ENCODE measurements at places on chromosomes 2 and 18. TPM values are rescaled to one million over a fixed set of nuclear protein-coding genes. Genes with fewer than 3 reads are reported as not detected.

PNPT1 gene
- total RNA-seq: 20.1 TPM

- DNase-seq: no peak
These were observed 81.0 kb downstream of the SUMO1 start for GRCh38 chr2:202157211-202157990.

LCT gene
- 0.19 TPM for total RNA-seq

GRCh38 chr18:12694032-12694431 is 8.5 kb downstream of the CEP76 start:
- no peak for DNase-seq

- no peak for DNase-seq
These were observed 110.9 kb upstream of the RMP24 start for GRCh38 chr18:35861367-35862118.

ICOS gene
- total RNA-seq: 3.7 TPM

- peak; percentile 28 for DNase-seq
These were observed 39.8 kb downstream of the GREB1 start for GRCh38 chr2:11573418-11574175.

CXCR1 gene
- total RNA-seq: 102 TPM

- DNase-seq: no peak
These were observed 326.4 kb upstream of the SPHKAP start for GRCh38 chr2:228507870-228508269.

GALNT5 gene
- total RNA-seq: 0.11 TPM

SCN7A gene
- total RNA-seq: 10.6 TPM

DNA sequence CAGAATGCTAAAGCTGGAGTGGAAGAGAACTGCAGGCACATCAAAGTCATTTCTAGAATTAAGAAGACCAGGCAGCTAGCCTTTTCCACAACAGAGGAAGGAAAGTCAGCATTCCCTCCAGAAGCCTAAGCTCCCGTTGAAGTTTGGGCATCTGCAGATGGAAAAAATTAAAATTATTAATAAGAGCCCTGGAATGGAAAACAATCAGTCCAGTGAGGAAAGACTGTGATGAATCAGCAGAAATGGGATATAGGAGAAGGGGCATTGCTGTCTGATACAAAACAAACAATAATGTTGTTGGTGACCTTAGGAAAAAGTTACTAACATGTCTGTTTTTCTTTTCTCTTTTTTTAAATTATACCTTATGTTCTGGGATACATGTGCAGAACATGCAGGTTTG is 450.7 kb upstream of the SLC14A2 start:
- DNase-seq: no peak

DNA sequence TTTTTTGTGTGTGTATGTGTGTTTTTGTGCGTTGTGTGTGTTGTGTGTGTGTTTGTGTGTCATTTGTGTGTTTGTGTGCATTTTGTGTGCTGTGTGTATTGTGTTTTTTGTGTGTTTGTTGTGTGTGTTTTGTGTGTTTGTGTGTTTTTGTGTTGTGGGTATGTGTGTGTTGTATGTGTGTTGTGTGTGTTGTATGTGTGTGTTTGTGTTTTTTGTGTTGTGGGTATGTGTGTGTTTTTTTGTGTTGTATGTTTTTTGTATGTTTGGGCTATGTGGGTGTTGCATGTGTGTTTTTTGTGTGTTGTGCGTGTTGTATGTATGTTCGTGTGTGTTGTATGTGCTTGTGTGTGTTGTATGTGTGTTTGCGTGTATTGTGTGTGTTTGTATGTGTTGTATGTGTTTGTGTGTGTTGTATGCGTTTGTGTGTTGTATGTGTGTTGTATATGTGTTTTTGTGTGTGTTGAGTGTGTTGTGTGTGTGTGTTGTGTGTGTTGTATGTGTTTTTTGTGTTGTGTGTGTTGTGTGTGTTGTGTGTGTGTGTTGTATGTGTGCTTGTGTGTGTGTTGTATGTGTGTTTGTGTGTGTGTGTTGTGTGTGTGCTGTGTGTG is 275.3 kb downstream of the HRH4 start:
- DNase-seq: no peak

DNA sequence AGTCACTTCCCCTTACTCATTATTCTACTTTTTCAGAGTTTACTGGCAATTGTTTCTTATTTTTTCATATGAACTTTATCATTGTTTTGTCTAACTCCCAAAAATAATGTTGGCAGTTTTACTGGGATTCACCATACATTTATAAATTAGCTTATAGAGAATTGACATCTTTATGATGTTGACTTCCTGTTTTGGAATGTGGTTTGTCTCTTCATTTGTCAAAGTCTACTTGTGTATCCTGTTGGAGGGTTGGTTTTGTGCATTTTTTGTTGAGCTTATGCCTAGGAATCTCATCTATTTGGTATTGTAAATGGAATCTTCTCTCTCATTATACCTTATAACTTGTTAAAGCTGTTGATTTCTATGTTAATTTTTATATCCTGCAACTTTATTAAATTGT is 16.4 kb downstream of the EPC2 start:
- no peak for DNase-seq

TSPYL6 gene
- total RNA-seq: 0.33 TPM

DNA sequence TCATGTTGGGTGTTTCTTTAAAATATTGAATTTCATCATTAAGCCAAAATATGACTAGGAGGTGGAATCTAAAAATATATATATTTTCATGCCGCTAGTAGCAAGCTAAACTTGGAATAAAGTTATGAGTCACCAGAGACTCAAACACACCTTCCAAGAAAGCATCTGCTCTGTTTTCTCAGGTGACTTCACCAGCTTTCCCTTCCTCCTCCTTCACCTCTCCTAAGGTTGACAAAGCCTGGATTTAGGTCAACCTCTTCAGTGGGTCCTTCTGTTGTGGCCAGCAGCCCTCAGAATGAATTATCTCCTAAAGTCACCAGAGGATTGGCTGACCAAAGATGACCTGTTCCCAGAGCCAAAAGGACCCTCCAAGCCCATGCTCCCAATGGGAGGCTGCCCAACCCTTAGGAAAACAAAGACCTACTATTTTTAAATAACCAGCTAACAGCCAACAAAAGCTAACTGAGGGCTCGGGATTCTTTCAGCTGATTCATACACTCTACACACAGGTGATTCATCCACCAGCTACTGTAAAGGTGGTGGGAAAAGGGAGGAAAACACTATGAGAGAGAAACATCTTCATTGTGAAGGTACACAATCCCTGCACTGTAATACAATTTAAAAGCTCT is 113.9 kb downstream of the MYO5B start:
- no peak for DNase-seq
